ENCODE measurements at places on chromosomes 2 and 18.

DNA sequence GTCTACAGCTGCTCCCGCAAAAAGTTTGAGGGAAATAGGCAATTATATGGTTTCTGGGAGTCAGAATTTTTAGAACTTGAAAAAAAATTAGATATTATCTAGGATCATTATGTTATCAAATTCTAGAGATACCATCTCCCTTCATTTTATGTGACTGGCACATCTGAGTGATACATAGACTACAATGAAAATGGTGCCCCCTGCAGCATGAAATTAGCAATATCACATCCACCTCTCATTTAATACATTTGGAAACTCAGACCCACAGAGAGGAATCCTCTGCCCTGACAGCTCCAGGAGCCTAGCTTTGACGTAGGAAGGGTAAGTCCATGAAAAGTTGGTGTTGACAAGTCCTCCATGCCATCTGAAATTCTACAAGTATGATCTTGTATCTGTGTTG lies 381.6 kb downstream of the SUCLG1 start:
- peak; percentile 9 for DNase-seq

GRCh38 chr2:9238591-9239326 lies 32.1 kb downstream of the ASAP2 start:
- DNase-seq: no peak

DNA sequence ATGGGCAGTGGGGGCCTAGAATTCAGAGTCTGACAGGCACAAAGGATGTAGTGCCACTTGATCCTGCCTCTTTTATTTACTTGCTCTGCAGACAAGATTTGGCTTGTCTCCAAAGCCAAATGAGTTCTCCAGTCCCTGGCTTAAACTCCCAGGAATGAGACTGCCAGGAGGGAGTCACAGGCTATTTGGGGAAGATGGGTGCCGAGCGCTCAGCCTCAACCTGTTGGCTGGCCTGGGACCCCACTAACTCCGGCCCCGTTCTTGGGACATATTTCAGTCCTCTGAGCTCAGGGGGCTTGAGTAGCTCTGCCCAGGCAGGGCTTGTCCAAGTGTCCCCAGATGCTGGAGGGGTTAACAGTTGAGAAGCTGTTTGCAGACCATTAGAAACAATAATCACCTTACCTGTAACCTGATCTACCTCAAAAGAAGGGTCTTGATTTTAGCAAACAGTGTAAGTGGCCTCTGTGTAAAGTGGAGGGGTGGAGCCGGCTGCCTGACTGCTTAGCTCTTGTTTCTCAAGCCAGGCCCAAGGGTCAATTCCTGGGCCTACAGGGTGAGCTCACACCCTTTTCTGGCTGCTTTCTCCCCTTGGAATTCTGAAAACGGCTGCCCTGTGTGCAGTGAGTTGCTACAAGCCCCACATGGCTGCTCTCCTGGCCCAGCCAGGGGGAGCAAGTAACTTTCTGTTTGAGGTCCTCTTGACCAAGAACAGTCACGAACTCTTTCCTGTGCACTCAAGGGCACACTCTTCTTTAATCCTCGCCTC lies 27.1 kb upstream of the FZD5 start:
- peak; percentile 40 for DNase-seq

DNA sequence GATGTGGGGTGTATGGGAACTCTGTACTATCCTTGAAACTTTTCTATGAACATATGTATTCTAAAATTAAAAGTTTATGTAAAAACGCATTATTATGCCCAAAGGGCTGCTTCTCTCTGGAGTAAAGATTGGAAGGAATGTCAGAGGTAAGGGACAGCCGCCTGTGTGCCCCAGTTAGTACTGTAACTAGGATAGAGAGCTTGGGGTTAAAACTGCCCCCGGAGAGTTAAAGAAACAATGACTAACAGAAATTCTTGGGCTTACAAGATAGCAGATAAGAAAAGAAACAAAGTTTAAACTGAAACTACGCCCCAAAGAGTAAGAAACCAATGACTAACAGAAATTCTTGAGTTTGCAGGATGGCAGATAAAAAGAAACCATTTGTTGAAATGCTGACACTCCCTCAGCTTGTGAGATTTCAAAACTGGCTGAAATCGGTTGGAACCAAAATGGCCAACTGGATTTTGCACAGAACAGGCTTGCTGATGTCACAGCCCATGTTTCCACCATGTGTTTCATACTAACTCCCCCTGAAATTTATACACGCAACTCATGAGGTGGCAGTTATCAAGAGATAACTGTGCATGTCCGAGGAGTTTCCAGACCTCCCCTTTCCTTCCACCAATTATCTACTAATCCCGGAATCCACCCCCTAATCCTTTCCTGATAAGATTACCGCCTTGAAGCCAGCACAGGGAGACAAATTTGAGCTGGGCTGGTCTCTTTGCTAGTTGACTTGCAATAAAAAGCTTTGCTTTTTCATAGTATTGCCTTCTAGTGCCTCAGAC lies 8.7 kb upstream of the TXNDC2 start:
- peak; percentile 18 for DNase-seq

GRCh38 chr2:48316753-48317750 lies 212.9 kb upstream of the STON1 start:
- DNase-seq: no peak

GRCh38 chr2:221897718-221898117 lies 325.6 kb upstream of the EPHA4 start:
- no peak for DNase-seq

DNA sequence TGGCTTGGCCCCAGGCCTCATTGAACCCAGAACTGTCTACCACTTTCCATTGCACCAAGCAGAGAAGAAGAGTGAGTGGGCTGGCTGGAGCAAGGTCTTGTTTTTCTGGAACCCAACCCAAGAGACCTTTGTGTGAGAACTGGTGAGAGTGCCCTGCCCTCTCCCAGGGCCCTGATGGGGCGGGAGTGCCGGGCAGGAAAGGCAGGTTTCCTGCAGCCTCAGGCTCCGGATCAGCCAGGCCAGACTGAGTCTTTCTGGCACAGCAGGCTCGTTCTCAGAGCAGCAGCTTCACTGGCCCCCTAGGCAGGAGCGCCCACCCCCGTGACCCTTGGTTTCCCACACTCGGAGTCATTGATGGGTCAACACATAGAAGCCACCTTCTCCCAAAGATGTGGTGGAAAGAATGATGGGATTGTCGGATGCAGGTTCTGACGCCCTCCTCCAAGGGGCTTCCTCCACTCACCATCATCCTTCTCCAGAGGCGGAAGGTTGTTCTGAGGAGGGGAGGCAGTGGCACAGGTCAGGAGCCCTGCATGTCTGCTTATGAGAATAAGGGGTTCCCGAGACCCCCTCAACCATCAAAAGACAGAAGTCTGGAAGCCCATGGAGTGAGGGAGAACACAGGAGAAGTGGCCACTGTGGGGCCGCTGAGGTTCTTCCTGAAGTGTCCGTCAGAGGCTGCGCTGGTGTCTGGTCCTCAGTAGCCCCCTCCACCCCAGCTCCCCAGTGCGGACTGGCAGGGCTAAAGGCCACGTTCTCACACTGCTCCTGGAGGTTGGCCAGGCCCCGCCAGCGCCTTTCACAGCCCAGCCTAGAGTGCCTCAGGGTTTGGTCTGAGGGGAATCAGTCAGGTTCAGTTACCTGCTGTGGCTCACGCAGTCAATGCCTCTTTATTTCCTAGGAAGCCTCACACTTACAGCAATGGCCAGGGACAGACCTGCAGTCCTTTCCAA lies 62.8 kb upstream of the LAPTM4A start:
- DNase-seq: no peak

- no peak for DNase-seq
Measured at GRCh38 chr2:46806526-46806925, 109.1 kb downstream of the MCFD2 start.

GRCh38 chr2:161761160-161761559 lies 136.9 kb downstream of the SLC4A10 start:
- no peak for DNase-seq

GRCh38 chr2:166464187-166464586 lies 29.9 kb downstream of the SCN7A start:
- no peak for DNase-seq

Measured in HuH-7 (cell line).